Activated CD8-positive, alpha-beta T cell treated with anti-CD3 and anti-CD28 coated beads, Interleukin-2, amount 10 ng/mL, durations not matched to agents 7 days and 5 days (primary cell): ENCODE measurements at places on chromosomes 5 and 9.

DNA sequence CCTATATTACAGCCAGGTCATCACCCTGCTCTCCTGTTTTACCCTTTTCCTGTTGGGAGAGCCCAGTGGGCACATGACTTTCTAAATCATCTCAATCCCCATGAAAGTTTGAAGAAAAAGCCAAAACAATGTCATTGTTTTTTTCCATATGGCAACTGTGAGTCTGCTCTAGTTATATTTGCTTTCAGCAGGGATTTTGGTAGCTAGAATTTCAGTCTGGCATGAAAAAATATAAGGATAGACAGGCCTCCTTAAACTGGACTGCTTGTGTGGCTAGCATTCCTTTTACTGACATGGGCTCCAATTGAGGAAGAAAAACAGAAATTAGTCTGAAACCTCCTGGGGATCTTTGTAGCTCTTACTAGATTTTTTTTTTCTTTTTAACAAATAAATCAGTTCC, 25.6 kb downstream of the MOCS2 start:
- H3K4me1 ChIP-seq, result peaks cover 69% of the 10 kb centered on the region
- peaks cover 52% of the 10 kb centered on the region for H3K36me3 ChIP-seq
- H3K4me3 ChIP-seq, result peak overlapping the region; percentile 36
- no peaks in the 10 kb centered on the region for H3K27me3 ChIP-seq
- peak overlapping the region; percentile 71 for H3K27ac ChIP-seq
- DNase-seq, result no peak

- no peak for DNase-seq
- no peak overlapping the region for H3K27ac ChIP-seq
- H3K4me3 ChIP-seq, result no peak overlapping the region
- H3K27me3 ChIP-seq, result peaks cover 4% of the 10 kb centered on the region
These were observed 208.3 kb upstream of the ITGA1 start for GRCh38 chr5:52579391-52579790.

DNA sequence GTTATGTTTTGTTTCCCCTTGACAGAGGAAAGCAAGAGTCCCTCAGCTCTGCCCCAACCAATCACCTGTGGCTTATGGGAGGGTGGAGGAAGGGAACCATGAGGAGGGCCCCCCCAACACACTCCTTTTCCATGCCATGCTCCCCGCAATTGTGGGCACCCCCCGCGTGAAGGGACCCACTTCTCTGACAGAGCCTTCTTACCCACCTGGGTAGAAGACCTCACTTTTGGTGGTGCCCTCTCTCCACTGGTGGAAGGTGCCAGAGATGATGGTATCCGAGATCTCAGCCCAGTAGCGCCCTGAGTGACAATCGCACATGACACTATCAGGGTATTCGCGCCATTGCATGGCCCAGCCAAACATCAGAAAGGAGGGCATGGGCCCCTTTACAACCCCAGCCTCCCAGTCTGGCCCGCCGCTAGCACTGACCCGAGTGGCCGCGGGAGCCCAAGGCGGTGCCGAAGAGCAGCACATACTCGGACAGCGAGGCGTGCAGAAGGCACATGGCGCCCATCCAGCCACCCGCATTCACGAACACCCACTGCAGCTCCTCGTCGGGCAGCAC, 714 bp downstream of the SIGMAR1 start:
- H3K4me1 ChIP-seq, result peaks cover 38% of the 10 kb centered on the region
- peak overlapping the region; percentile 87 for H3K27ac ChIP-seq
- peak overlapping the region; percentile 85 for H3K4me3 ChIP-seq
- H3K27me3 ChIP-seq, result no peaks in the 10 kb centered on the region
- DNase-seq, result peak; percentile 35

DNA sequence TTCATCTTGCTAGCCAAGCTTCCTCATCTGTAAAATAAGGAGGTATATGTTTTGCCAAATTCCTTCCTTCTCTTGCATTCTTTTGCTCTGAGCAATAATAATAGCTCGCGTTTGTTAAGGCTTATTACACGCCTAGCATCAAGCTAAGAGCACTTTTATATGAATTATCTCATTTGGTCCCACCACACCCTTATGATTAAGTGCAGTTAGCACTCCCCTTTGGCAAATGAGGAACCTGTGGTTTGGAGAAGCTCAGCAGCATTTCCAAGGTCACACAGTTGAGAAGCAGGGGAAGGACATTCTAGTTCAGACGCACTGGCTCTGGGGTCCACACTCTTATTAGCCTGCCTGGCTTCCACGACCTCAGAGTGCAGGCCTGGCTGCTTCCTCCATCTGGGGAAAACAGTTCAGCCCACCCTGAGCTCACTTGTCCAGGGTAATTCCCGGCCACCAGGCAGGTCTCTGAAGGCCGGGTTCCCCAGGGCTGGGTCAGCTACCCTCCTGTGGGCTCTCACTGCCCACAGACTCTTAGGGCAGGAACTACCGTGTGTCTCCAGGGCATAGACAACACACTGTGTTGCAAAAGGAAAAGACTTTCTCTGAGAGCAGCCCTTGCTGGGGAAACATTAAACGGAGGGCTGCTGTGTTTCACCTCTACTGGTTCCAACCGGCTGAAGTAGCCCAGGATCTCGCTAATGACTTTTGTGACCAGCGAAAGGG, 9.9 kb upstream of the FBP1 start:
- H3K36me3 ChIP-seq, result no peaks in the 10 kb centered on the region
- no peak overlapping the region for H3K4me3 ChIP-seq
- H3K4me1 ChIP-seq, result no peaks in the 10 kb centered on the region
- no peak for DNase-seq
- peaks cover 10% of the 10 kb centered on the region for H3K27me3 ChIP-seq
- H3K27ac ChIP-seq, result no peak overlapping the region

- DNase-seq, result no peak
- no peak overlapping the region for H3K27ac ChIP-seq
- peaks cover 18% of the 10 kb centered on the region for H3K4me1 ChIP-seq
- H3K36me3 ChIP-seq, result peaks cover 1% of the 10 kb centered on the region
These were observed 13.1 kb upstream of the ANXA1 start for GRCh38 chr9:73138516-73138915.

DNA sequence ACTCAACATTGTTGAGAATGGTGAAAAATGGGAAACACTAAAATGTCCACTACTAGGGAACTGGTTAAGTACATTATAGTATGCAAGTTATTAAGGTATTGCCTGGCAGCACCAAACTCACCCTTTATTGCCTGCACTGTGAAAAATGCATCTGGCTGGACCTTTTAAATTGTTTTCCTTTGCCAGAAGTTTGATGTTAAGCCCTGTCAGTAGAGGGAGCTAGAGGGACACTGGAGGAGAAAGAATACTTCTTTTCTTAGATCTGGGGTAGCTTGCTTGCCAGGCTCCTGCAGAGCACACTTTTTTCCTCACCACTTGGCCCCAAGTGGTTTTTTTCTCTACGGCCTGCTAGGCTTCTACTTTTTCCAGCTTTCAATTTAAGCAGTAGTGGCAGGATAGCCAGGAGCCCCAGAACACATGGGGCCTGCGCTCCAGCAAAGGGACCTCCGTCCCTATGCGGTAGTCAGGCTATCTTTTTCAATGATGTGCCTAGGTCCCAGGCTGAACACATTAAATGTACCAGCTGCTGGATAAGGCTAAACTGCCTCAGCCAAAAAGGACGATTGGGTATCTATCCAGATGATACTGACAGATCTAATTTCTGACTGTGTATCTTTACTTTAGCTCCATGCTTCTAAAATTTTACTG, 8.0 kb upstream of the HABP4 start:
- H3K4me3 ChIP-seq, result no peak overlapping the region
- H3K36me3 ChIP-seq, result no peaks in the 10 kb centered on the region
- peak; percentile 43 for DNase-seq
- H3K4me1 ChIP-seq, result no peaks in the 10 kb centered on the region
- peaks cover under 1% of the 10 kb centered on the region for H3K27me3 ChIP-seq

DNA sequence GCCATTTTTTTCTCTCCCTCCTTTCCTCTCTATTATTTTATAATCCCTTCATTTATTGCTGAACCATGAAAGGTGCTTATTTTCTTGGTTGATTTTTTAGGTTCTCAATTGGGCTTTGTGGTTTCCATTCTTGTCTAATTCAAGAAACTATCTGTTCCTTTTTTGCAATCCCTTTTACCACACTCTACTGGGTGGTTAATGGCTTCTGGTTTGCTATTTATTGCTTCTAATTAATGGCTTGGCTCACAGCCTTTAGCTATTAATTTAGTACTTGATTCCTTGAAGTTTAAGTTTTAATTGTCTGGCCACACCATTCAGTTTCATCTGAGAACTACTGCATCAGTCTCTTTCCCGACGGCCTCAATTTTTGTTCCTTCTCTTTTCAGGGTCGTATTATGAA, 5.6 kb downstream of the FRRS1L start:
- no peak for DNase-seq
- H3K4me1 ChIP-seq, result peaks cover 3% of the 10 kb centered on the region
- H3K36me3 ChIP-seq, result peaks cover 6% of the 10 kb centered on the region
- H3K27me3 ChIP-seq, result peaks cover 51% of the 10 kb centered on the region
- H3K27ac ChIP-seq, result no peak overlapping the region
- no peak overlapping the region for H3K4me3 ChIP-seq

GRCh38 chr9:109440117-109440515, 58.0 kb downstream of the PTPN3 start:
- DNase-seq, result no peak
- H3K4me1 ChIP-seq, result peaks cover 24% of the 10 kb centered on the region

GRCh38 chr9:82726424-82727276, 336.3 kb downstream of the RASEF start:
- DNase-seq, result no peak
- no peaks in the 10 kb centered on the region for H3K4me1 ChIP-seq
- no peaks in the 10 kb centered on the region for H3K36me3 ChIP-seq
- H3K27me3 ChIP-seq, result no peaks in the 10 kb centered on the region
- H3K27ac ChIP-seq, result no peak overlapping the region

DNA sequence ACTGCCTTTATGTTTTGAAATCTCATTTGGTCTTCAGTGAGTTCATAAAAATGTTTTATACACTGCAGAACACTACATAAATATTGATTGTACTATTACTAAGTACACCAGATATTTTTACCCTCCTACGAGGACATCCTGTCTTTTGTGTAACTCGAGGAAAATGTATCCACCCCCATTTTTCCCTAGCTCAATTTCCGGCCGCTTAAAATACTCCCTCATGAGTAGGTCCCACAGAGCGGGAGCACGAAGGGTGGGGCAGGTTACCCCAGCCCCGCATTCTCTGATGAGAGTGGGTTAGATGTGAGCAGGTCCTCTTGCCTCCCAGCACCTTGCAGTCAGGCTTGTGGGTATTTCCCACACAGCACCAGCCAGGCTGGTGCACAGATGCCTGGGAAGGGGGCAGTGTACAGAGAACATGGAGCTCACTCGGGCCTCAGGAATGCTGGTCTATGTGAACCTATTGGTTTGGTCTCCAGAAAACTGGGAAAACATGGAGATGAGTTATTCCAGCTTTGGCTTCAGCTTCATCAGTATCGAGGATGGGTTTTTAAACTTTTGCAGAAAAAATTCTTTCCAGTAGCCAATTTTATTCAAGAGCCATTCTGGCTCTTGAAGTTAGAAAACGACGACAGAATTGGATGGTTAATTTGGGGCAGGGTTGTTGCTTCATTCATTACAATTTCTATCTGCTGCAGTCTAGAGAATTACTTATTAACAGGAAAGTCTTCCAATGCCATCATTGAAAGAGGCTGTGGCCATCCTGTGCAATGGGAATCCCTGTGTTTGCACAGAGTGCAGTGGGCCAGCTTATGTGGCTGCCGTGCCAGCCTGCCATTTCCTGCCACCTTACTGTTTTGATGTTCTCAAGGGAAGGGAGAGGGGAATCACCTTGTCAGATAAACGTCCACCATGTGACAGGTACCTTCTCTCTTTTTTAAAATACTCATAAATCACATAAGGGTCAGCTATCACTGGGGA, 73.2 kb downstream of the WDR41 start:
- H3K27ac ChIP-seq, result no peak overlapping the region
- peaks cover 2% of the 10 kb centered on the region for H3K4me1 ChIP-seq
- peaks cover 5% of the 10 kb centered on the region for H3K27me3 ChIP-seq

GRCh38 chr9:101536938-101537337, 3.3 kb downstream of the RNF20 start:
- no peaks in the 10 kb centered on the region for H3K27me3 ChIP-seq
- peaks cover 25% of the 10 kb centered on the region for H3K4me1 ChIP-seq
- no peak overlapping the region for H3K27ac ChIP-seq
- peaks cover 12% of the 10 kb centered on the region for H3K36me3 ChIP-seq
- peak; percentile 52 for DNase-seq
- no peak overlapping the region for H3K4me3 ChIP-seq

DNA sequence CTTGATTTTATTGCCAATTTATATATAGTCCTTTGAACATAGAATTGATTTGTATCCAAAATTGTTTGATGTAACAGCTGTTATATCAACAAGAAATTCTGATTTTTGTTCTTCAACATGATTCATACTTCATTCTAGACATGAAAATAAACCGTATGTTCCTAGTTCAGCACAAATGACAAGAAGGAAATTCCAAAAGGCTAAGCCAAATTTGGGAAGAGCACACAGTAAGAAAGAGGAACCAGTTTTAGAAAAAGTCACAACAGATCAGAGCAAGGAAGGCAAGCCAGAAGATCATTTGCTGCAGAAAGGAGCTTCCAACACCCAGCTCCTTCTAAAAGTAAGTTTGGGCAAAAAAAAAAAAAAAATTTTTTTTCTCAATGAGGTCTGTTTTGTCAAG, 65.0 kb upstream of the MCCC2 start:
- no peak overlapping the region for H3K27ac ChIP-seq
- no peaks in the 10 kb centered on the region for H3K4me1 ChIP-seq
- H3K4me3 ChIP-seq, result no peak overlapping the region
- peaks cover 47% of the 10 kb centered on the region for H3K36me3 ChIP-seq
- H3K27me3 ChIP-seq, result no peaks in the 10 kb centered on the region
- DNase-seq, result no peak

DNA sequence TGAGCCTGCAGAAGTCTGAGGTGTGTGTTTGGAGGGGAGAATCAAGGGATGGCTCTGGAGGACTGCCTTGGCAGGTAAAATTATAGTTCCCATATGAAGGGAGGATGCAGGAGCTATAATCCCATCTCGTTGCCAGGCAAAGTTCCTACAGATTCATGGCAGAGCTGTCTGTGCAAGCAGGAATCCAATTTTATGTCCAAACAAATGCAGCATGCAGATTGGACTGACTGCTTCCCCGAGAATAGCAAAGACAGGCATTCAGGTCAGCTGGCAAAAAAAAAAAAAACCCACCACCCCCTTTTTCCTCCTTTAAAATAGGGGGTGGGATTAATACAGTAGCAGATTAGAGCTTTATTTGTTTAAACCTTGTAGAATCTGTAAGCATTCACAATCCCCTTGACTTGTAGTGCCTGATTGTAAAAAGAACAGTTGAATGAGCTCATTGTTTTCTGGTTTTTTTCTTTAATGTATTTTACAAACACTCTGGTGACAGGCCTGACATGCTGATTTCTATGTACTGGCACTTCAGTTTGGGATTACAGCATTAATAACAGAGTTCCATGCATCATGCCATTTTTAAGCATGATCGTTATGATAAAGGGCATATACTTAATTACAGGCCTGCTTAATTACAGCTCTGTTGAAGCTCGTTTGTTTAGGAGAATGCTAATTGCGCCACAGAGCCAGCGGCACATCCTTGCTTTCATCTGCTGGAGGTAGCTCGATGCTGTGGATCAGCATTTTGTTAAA, 141.4 kb upstream of the LMX1B start:
- peaks cover 57% of the 10 kb centered on the region for H3K36me3 ChIP-seq
- DNase-seq, result no peak
- H3K27ac ChIP-seq, result peak overlapping the region; percentile 93
- H3K4me3 ChIP-seq, result no peak overlapping the region
- no peaks in the 10 kb centered on the region for H3K27me3 ChIP-seq

- H3K27me3 ChIP-seq, result no peaks in the 10 kb centered on the region
- no peak overlapping the region for H3K27ac ChIP-seq
- no peak overlapping the region for H3K4me3 ChIP-seq
- H3K4me1 ChIP-seq, result no peaks in the 10 kb centered on the region
- no peak for DNase-seq
These were observed 16.8 kb upstream of the GRXCR2 start for GRCh38 chr5:145889611-145890010.

GRCh38 chr5:180305481-180305880, 13.6 kb upstream of the MAPK9 start:
- H3K27me3 ChIP-seq, result peaks cover 4% of the 10 kb centered on the region
- H3K4me1 ChIP-seq, result no peaks in the 10 kb centered on the region
- no peak for DNase-seq
